CD4-positive, alpha-beta T cell treated with Interleukin-12 subunit alpha and Interleukin-12 subunit beta, for 1 hour (primary cell): ENCODE measurements at places on chromosomes 12 and 14.

DNA sequence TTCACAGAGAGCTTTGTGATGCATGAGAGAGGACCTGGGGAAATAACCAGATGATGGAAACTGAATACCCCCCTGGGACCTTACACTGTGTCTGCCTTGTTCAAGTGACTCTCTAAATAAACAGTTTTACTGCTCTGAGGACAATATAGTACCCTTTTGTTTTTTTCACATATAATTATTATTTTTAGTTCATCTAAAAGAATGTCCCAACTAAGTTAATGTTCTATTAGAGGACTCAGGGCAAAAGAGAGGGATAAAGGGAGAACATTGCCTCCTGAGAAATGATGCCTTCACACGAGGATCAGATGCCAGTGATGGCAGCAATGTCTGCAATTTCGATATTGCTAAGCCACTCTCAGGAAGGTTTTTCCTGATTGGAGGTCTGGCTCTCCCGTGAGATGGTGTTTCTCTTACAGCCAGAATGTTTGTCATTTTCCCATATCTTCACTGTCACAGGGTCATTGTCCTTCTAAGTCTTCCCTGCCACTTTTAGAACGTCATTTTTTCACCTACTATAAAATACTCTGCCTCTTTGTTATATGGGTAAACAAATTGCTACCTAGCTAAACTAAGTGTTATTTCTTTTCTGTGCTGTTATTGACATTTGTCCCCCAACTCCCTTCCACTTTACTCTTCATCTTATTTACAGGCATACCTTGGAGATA, 201.6 kb downstream of the RAD51B start:
- DNase-seq = no peak

- DNase-seq = no peak
Observed at GRCh38 chr14:46646796-46647195, 4.8 kb downstream of the RPL10L start.

GRCh38 chr14:74578479-74578878, 33.6 kb downstream of the LTBP2 start:
- no peak for DNase-seq

DNA sequence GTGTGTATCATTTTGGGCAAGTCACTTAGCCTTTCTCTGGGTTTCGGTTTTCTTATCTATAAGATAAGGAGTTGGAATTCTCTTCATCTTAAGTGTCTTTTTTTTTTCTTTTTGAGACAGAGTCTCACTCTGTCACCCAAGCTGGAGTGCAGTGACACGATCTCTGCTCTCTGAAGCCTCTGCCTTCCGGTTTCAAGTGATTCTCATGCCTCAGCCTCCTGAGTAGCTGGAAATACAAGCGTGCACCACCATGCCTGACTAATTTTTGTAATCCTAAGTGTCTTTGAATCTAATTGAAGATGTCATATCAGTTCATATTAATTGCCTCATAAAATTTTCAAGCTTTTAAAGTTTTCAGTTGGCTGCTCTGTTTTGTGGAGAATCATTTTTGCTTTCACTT, 4.0 kb downstream of the SRGAP1 start:
- no peak for DNase-seq
